ENCODE measurements at places on chromosomes 6 and 20.

DNA sequence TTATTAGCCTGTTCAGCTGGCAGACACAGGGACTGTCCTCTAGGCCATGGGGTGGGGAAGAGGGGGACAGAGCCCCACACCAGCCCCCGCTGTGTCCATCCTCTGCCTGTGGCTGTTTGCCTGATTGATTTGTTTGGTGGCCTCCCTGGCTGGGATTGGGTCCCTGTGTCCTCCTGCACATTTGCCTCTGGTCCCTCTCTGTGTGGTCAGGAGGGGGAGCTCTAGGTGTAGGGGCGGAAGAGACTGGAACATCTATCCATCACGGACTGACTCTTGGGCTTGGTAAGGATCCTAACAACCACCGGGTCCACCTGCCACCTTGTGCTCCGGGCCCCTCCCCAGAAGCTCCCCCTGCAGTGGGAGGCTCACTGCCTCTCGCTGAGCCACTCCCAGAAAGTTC lies 38.4 kb upstream of the CCDC167 start:
- no peak for DNase-seq

DNA sequence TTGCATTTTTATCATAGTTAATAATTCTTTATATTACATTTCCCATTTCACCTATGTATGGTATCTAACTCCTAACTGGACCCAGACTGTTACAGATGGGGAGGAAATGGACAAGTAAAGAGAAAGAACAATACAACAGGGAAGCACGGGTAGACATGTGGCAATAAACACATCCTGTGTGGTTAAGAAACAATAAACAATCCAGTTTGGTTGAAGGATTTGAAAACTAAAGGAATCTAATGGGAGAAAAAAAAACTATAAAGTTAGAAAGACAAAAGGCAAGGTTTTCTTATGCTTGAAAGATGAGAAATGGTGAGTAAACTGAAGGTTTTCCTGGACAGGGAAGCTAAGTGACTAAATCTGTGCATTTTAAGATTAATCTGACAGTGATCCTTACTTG lies 34.9 kb upstream of the ALDH8A1 start:
- DNase-seq = no peak

GRCh38 chr6:37317312-37318038 lies 36.3 kb upstream of the RNF8 start:
- DNase-seq = no peak

DNA sequence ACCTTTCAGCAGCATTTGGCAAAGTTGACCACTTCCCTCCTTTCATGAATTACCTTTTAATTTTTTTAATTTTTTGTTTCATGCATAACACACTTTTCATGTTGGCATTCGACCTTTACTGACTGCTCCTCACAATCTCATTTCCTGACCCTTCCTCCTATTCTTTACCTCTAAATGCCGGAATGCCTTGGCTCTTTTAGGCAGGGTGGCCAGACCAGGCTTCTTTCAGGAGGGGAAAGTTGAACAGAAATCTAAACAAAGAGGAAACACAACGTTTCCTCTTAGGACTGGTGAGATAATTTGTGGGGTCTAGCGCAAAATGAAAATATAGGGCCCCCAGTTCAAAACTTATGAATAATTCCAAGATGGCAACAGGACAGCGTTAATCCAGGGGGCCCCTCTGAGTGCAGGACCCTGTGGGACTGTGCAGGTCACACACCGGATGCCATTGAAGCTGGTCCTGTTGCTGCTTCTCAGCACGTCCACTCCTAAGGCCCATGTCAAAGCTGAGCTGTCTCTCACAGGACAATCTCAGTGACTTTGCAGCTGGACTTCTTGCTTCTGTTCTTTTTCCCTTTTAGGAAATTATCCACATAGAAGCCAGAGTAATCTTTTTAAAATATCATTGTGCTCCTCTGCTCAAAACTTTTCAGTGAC lies 313.8 kb downstream of the HDGFL1 start:
- no peak for DNase-seq

DNA sequence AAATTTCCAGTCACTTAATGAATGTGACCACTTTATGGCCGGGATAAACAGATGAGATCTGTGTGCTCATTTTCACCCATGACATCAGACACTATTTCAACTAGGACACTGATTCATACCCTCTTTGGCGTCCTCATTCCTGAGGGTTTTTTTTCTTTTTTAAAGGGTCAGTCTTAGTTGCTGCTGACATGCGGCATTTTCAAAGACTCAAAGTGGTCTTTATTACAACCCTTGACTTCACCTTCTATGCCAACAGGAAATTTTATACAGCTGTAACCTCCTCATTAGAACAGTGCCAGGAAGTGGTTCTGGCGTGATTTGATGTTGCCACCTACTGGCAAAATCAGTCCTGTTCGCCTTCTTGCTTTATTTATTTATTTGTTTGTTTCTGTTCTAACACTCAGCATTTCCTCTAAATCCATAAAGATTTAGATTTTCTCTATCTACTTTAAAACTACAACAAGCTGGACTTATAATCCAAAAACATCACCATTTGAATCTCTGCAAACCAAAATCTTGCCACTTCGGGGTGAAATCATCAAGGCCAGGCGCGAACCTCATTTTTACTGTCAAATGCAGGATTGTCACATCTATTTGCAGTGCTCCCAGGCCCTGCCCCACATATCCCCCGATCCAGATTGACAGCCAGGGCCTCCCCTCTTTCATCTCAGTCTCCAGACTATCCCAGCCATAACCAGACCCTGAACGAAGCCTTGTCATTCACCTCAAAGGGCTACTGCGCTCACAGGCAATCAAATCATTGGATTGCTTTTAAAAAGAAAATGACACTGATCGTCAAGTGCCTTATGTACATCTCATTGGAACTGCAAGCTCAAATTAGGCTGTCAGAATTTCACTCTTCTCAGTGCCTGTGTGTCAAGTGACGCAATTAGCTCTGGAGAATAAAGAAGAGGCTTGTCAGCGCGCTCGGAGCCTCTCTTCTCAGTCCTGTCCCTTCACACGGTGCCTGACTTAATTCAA lies 77.5 kb downstream of the C6orf118 start:
- no peak for DNase-seq

DNA sequence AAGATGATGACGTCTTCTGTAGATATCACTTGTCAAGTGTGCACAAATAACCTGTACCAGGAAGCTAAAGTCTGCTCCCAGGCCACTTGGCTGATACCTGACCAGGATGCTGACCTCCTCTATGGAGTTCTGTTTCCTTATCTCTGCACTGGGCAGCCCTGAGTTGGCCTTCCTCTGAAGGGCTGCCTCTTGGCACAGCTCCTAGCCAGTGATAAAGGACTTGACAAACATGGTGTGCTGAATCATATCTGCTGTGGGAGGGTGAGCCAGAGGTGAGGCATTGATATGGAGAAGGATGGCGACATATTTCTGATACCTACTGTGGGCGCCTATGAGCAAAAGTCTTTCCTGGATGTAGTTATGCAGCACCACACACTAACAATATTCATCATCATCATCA lies 32.8 kb upstream of the FOXA2 start:
- DNase-seq = no peak

- no peak for DNase-seq
These were observed 29.9 kb downstream of the HS3ST5 start for GRCh38 chr6:114312931-114313330.

GRCh38 chr6:137767911-137768690 lies 99.0 kb upstream of the TNFAIP3 start:
- DNase-seq = no peak

DNA sequence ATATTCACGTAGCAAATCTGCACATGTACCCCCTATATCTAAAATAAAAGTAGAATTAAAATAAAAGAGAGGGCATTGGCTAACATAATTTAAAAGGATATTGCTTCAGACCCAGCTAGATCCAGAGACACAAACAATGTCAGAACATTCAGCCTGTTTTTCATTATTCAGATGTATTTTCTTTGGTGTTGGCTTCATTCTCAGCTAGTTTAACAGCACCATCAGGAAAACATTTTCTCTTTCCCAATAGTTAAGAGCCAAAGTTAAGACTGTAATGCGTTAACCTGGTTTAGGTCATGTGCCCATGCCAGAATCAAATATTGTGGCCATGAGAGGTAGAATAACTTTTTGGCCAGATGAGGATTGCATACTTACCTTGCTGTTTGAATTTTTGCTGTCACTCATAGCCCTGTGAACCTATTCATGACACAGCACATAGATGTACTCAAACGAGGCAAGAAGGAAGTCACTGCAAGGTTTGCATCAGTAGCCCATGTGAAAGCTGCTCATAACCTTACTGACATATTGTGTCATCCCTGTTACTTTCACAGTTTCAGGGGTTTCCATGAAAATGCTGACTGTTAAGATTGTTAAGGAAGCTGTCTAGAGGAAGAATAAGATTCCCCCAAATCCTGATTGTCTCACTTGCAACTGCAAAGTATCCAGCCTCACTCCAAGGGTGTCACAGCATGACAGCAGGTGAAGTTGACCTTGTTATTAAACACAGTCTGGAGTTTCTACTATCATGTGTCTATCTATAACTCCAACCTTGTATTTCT lies 233.1 kb downstream of the PACRG start:
- DNase-seq = no peak

DNA sequence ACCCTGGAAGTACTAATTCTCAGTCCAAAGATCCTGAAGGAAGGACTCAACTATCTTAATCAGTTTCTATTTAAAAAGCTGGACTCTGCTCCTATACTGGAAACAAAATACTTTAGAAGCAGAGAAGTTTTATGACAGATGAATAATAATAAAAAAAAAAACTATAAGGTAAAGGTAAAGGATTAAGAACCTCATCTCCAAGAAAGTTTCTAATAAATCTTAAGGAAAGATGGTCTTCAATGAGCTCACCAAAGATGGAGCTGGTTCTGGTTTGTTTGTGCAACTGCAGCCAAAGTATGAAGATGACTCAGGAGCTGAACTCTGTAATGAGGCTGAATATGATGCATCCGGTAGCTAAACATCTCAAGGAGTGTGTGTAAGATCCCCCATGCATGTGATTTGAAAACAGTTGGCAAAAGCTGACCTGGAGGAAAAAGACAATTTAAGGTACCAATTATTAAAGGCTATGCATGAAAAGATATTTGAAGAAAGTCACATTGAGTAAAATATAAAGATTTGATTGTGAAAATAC lies 25.2 kb downstream of the MED23 start:
- DNase-seq = no peak

- no peak for DNase-seq
These were observed 202.5 kb upstream of the ASCC3 start for GRCh38 chr6:101083533-101084175.

DNA sequence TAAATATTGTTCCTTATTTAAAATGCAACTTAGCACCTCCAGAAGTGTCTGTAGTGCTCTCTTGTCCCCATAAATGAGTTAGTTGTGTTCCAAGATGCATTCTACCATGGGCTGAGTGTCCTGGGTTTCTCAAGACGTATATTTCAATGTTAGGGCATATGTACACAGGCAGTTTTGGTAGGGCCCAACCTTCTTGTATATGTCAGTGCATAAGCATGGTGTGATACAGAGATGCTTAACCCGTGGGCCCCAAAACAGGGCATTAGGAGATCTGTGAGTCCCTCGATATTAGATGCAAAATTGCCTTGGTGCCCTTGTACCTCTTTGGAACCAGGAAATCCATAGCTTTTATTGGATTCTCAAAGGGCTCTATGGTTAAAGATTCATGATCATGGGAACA lies 91.5 kb upstream of the HIVEP1 start:
- no peak for DNase-seq

DNA sequence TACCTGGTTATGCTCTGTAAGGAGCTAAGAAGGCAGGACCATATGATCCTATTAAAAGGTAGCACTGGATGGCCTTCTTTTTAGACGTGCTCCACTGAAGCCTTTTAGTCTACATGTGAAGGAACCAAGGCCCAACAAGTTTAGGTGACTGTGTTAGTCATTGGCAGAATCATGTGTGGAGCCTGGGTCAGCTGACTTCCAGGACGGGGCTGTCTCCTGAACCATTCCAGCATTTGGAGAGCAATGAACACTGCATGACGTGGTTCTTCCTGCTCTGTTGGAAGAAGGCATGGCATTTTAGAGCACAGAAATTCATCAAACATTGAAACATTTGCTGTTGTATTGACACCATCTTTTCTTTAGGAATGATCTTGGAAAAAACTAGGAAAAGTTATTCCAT lies 87.8 kb upstream of the TIAM2 start:
- DNase-seq = no peak

- no peak for DNase-seq
These were observed 107.4 kb downstream of the SCML4 start for GRCh38 chr6:107716688-107717089.

DNA sequence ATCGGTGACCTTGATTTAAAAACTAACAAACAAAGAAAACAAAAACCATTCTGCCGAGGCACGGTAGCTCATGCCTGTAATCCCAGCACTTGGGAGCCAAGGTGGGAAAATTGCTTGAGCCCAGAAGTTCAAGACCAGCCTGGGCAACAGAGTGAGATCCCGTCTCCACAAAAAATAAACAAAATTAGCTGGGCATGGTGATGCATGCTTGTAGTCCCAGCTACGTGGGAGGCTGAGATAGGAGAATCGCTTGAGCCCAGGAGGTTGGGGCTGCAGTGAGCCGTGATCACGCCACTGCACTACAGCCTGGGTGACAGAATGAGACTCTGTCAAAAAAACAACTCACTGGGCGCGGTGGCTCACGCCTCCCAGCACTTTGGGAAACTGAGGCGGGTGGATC lies 48.2 kb upstream of the TFAP2A start:
- no peak for DNase-seq

DNA sequence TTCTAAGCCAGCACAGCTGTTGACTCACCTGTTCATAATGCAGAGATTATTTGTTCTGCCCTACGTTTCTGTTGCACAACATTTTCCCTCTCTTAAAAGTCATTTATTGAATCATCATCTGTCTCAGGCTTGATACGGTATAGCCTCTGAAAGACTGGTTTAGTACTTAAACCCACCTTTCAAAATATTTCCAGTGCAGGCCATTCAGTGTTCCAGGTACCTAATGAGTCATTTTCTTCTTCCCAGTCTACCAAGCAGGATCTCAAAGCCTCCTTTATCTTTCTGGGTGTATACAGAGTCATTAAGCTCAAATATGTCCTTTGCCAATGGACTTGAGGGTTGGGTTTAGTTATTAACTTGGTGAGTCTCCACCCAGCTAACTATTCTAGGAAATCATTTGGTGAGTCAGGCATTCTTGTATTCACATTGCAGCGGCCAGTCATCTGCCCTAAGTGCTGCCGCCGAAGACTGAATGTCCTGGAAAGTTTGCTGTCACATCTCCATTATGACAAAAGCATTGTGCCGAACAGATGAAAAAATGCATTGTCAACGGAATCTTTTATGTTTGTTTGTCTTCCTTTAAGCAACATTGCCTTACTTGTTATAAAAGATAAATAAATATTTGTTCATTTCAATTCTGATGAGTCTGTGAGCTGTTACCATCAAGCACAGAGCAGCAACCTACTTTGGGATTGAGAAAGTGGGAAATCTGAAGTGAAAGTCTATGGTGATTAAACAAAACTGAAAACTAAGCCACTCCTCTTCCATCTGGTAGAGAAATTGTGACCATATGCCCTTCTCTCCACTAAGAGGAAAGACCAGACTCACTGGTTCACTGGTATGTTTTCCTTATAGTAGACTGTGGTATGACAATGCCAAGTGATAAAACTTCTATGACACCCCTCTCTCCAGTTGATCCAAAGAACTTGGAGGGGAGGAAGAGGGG lies 14.3 kb upstream of the FAM135A start:
- DNase-seq = no peak

GRCh38 chr20:24049081-24049480 lies 60.5 kb upstream of the GGTLC1 start:
- no peak for DNase-seq
